ENCODE measurements at places on chromosomes 11 and 22.

DNA sequence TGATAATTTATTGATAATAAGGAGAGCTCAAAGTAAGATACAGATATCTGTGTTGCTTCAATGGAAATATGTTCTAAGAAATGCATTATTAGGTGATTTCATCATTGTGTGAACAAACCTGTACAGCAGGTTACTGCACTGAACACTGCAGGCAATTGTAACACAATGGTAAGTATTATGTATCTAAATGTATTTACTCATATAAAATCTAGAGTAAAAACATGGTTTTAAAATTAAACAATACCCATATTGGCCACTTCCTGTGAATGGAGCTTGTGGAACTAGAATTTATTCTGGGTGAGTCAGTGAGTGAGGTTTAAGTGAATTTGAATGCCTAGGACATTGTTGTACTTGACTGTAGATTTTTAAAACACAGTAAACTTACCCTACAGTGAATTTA is 722.9 kb upstream of the RAG2 start:
- no peak for DNase-seq

GRCh38 chr11:8671193-8671612 is 11.3 kb downstream of the TRIM66 start:
- DNase-seq: no peak

GRCh38 chr22:22753526-22754267 is 109.3 kb downstream of the GGTLC2 start:
- DNase-seq: peak; percentile 74

DNA sequence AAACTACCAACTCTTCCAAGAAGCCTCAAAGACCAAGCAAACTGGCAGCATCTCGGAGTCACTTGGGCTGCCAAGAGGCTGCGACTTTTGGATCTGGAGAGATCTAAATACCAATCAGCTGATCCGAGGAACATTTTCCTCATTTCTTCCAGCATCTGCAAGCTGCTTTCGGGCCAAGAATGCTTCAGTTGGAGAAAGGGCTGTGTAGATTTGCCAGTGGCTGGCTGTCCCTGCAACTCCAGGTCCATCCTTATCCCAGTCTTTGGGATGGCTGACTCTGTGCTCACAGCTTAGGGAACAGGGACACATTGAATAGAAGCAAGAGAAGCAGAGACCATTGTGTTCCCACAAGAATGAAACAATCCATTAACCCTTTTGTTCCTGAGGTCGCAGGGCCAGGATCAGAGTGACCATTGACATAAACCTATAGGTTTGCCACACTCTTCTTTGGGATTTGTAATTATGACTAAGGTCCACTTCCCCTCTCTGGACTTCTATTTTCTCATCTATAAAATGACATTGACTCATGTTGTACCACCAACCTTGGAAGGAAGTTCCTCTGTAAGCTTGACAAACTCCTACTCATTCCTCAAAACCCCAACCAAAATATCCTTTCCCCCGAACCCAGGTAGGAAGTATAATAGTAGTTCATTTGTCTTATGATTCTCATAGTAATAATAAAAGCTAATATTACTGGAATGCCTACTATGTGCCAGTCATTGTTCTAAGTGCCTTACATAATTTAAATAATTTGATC is 340.8 kb downstream of the MN1 start:
- DNase-seq: no peak

DNA sequence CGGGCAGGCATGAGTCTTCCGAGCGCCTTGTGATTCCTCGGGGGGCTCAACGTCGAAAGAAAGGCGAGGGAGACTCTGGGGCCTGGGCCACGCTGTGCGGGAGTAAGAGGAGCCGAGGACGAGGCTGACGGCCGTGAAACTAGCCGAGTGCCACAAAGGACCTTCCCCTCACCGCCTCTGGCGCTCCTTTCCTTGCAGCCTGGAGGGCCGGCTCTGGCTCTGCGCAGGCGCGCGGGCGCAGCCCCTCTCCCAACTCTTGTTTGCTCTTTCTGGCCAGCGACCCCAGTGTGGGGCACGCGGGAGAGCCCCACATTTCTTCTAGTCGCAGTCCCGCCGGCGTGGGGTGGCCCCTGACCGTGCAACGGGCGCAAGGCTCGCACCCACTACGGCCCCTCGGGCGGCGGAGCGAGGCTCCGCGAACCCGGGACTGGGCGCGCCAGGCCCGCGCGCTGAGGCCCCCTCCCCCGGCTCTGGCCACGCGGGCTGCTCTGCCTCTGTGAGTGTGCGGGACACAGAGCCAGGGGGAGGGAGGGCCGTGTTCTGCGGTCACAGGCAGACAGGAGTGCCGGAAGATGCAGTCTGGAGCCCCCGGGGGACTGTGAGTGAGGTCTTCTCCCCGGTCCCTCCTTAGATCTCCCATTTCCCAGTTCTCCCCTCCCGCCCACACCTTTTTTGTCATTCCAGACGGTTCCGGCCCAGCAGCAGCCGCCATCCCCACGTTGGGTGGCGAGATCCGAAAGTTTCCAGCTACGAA is 1.0 kb upstream of the TOB2 start:
- DNase-seq: peak; percentile 38

- DNase-seq: peak; percentile 49
These were observed 41.4 kb downstream of the DKK3 start for GRCh38 chr11:11966826-11967668.

Data from T-helper 1 cell (primary cell).